Head of caudate nucleus (tissue), 42 donors: ENCODE measurements at places on chromosomes 7 and 10.

DNA sequence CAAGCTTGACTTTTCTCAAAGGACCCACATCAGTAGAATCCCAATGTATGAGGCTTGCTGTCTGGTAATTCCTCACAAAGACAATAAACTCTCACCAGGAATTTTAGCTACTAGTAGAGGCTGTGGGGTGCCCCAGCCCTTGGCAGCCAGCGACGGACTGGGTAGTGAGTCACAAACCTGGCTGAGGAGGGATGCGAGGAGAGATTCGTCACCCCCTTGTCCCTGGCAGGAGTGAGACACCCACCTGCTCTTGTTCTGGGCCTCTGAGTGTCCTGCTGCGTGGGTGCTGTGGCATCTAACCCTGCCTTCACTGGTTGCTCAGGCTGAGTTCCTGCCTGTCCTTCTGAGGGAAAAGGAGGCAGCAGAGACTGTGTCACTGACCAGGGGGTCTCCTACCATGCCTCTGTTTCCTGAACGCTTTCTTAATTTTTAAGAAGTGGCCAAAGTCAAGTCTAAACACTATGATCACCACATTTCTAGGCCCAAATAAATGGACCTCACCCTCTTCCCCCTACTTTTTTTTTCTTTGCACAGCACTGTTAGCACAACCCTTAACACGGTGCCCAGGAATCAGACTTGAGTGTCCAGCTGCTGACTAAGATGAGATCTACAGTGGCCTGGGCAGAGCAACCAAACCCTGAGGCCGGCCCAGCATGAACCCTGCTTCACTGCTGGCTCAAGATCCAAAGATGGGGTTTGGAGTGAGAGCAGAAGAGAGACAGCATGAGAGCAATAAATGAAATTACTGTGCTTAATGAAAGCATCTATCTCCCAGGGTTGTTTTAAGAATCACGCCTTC lies 146.4 kb downstream of the ANLN start:
- no peak for DNase-seq

DNA sequence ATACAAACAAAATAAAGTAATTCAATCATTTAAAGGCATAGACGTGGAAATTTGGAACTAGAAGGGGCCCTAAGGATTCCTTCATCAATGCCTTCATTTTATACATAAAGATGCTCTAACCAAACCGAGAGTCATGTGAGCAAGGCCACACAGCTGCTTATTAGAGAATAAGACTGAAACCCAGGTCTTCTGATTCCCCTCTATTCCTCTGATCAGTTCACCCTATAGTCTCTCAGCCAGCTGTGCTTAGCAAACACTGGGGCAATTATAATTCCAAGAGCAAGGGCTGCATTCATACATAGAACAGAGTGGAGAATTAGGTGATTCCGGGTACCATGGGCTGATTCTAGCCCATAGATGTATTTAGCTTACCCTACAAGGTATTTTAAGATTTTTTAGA lies 9.7 kb upstream of the XPNPEP1 start:
- no peak for DNase-seq

GRCh38 chr10:113704637-113705343 lies 25.1 kb downstream of the CASP7 start:
- DNase-seq = peak; percentile 53

- no peak for DNase-seq
These were observed 136.3 kb downstream of the C1GALT1 start for GRCh38 chr7:7318601-7319000.

DNA sequence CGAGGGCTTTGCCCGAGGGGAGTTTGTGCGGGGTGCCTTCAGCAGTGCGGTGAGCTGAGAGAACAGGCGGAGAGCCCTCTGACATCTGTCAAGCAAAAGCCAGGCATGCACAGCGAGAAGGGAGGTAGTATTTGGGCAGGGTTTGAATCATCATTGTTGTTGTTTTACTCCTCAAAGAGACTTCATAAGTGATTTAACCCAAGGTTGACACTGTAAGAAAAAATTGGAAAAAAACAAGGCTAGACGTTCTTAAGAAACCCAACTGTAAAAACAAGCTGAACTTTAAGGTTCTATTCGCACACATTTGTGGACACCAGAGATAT lies 1.3 kb downstream of the ADAM22 start:
- DNase-seq = no peak

DNA sequence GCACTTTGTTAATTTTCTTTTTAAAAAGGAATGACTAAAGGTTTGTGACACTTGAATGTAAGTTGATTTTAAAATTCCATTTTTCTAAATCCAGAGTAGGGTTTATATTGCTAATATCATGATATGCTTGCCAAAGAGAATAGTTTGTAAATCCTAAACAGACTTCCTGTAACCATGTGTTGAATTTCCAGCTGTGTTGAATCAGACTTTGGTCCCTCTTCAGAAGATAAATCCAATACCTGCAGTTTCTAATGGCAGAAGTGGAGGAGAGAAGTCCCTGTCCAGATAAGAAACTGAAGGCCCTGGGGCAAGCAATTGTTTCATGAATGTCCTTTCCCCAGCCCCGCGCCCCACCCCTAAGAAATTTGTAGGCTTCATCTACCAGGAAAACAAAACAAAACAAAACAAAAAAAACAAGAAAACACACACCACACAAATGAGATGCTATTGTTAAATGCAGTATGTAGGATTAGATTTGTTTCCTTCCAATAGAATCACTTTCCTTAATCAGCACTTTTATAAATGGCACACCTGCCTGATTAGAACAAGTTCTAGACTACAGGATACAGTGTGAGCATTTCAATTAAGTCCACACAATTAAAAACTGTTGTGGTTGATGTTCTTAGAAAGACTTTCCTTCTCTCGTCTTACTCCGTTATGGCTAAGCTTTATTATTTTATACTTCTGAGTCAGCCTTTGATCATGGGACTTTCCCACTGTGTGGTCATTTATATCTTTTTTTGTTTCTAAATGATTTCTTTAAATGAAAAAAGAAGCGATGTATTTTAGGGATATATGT lies 122.8 kb downstream of the KAT6B start:
- DNase-seq = no peak

DNA sequence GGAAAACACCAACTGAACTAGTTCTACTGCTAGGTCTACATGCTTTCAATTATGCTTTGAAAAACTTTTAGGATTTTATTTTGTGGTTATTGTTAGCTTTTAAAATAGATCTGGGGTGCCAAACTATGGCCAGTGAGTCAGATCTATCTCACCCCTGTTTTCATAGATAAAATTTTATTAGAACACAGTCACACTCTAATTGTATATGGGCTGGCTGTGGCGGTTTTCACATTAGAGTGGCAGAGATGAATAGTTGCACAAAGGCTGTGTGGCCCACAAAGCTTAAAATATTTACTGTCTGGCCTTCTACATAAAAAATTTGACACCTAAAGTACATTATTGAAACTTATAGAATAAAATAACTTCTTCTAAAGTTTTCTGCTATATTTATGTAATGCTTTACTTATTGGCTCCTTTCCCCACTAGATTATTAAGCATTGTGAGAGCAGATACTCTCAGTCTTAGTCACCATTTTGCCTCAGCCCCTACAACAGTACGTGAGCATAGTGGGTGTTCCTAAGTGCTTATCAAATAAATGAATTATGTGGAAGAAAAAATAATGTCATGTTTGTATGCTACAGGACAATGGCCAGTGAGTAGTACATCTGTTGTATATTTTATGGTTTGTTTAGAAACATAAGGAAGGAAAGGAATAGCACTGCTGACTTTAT lies 5.4 kb upstream of the SUV39H2 start:
- DNase-seq = no peak

GRCh38 chr7:12788591-12788990 lies 101.2 kb downstream of the ARL4A start:
- DNase-seq = no peak

GRCh38 chr7:51286401-51286800 lies 30.2 kb downstream of the COBL start:
- no peak for DNase-seq

DNA sequence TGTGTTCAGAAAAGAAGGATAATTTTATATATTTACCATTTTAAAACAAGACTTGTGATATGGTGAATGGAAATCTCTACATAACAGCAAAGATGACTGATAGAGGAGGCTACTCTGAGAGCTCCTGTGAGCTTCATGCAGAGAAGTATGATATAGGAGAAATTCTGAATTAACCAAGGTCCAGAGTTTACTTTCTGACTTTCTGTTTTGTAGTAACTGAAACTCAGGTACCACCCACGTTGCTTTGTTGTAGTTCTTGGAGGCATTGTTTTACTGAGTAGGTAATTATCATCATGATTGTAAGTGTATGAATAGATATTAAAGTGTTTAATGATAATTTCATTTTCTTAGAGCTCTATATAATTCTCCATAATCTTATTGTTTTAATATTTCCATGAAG lies 18.0 kb upstream of the SFR1 start:
- no peak for DNase-seq

- no peak for DNase-seq
These were observed 102.6 kb upstream of the NRBF2 start for GRCh38 chr10:63030536-63030935.

- DNase-seq = no peak
These were observed 39.9 kb downstream of the UNC5B start for GRCh38 chr10:71252220-71252619.

GRCh38 chr7:152158801-152159587 lies 133.5 kb downstream of the GALNT11 start:
- no peak for DNase-seq

DNA sequence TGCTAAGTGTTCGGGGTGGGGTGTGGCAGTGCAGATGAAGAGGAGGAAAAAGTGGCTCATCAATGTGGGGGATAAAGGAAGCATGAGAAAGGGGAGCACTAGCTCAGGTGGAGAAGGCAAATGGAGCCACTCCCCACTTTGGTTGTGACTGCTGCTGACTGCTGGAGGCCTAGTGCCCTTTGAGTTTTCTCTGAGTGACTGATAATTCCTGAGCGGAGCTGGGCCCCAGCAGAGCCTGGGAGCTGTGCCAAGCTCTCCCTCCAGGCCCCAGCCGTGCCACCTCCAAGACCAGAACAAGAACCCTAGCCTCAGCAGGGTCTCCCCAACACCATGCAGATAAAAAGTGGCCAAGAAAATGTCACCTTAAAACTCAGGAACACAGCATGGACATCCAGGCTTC lies 9.7 kb upstream of the RASSF4 start:
- DNase-seq = peak; percentile 38

GRCh38 chr10:79203833-79204232 lies 135.1 kb downstream of the ZMIZ1 start:
- DNase-seq = peak; percentile 57

- DNase-seq = no peak
These were observed 462.7 kb downstream of the TCERG1L start for GRCh38 chr10:130848855-130849254.

- no peak for DNase-seq
These were observed 84.0 kb downstream of the ODAD2 start for GRCh38 chr10:27914888-27915287.

GRCh38 chr10:6218692-6219493 lies 16.2 kb downstream of the PFKFB3 start:
- DNase-seq = no peak

DNA sequence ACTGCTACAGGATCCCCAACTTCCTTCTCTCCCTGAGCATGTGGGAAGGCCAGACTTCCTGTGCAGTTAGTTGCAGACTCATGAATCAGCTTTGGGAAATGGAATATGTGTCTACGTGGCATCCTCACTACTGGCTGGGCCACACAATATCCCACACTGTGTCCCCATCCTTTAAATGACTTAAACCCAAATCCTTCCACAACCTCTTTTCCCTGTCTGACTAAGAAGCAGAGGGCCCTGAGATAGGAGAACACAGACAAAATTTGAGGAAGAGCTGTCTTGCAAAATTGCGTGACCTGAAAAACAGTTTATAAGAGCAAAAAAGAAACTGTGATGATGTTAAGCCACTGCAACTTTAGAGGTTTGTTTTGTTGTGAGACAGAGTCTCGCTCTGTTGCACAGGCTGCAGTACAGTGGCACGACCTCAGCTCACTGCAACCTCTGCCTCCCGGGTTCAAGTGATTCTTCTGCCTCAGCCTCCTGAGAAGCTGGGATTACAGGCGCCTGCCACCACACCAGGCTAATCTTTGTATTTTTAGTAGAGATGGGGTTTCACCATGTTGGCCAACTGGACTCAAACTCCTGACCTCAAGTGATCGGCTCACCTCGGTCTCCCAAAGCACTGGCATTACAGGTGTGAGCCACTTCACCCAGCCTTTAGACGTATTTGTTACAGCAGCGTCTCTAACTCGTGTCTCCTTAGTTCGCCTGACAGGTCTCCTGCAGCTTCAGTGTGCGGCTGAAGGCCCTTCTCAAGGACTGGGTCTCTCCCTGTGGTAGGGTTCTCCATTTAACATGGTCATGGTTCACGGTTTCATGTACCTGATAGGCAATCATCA lies 46.9 kb upstream of the SFMBT2 start:
- no peak for DNase-seq

DNA sequence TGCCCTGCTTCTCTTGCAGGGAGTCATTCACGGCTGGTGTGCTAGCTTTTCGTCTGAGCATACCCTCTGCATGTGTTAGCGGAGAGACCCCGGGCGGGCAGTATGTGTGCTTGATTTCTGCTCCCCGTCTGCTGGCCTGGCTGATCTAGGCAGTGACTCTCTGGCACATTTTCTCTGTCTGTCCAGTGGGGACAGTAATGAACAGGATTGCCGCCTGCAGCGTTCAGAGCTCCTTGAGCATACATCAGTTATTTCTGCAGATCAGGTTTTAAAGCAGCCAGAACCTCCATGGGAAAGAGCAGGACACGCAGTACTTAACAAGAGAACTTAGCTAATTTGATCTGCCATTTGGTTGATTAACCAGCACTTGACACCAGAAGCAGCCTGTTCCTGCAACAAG lies 242.5 kb downstream of the CELF2 start:
- DNase-seq = no peak

- peak; percentile 59 for DNase-seq
These were observed 254.6 kb downstream of the OTUD1 start for GRCh38 chr10:23693501-23693901.

DNA sequence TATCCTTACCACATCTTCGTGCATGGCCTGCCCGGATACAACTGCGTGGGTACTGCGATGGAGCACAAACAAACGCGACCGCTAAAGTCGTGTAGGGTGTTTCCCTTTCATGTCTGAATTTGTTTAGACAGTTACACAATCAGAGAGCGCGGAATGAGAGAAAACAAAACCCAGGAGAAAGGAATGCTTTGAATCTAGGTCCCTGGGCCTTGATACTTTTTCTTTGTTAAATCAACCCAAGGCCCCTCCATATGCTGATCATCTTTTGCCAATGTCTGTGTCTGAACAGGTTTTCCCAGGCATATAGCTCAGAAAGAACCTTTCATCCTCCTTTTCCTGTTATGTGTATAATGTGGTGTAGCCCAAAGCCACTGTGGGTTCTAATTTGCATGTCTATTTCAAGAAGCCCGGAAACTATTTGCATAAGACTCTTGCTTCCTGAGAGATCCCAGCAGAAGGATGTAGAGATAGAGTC lies 145.8 kb downstream of the FRMD4A start:
- DNase-seq = no peak
